Naive thymus-derived CD4-positive, alpha-beta T cell (primary cell): ENCODE measurements at places on chromosomes 6 and 20. TPM values are rescaled to one million over a fixed set of nuclear protein-coding genes. Genes with fewer than 3 reads are reported as not detected.
A peak's percentile ranks its signal among the peaks of the same experiment; 100 is the strongest.

DNA sequence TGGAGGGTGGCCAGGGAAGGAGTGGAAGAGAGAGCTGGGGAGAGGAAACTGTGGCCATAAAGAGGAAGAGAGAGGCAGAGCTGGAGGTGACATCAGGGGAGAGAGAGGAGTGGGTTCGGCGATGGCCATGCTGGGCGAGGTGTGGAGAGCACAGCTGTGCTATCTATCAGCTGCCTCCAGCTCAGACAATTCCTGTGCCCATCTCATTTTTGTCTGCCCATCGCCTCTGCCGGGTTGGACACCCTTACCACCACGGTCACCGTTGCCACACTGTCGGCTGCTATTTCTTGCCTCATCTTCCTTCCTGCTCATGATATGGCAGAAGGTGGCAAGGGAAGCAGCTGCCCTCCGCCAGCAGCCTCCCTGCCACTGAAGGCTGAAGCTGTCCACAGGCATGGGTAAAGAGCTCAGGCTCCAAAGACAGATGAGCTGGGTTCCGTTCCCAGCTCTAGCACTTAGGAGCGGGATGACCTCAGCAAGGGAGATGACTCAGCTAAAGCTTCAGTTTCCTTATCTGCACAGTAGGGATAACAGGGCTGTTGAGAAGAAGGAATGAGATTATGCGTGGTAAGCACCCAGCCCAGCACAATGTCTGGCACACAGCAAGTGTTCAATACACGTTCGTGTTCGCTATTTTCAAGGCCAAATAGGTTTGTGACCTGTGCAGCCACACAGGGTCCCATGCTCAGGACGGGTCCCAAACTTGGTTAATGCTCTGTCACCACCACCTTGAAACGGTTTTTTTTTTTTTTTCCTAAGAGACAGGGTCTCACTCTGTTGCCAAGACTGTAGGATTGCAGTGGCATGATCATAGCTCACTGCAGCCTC, 21.9 kb upstream of the TAF8 start:
- no peak for DNase-seq
- H3K4me3 ChIP-seq = no peak overlapping the region
- no peaks in the 10 kb centered on the region for H3K36me3 ChIP-seq

GRCh38 chr20:41163821-41164220, 26.5 kb downstream of the PLCG1 start:
- peaks cover 89% of the 10 kb centered on the region for H3K36me3 ChIP-seq
- peaks cover 42% of the 10 kb centered on the region for H3K4me1 ChIP-seq
- H3K27me3 ChIP-seq = no peaks in the 10 kb centered on the region
- H3K4me3 ChIP-seq = no peak overlapping the region
- DNase-seq = no peak

The SLC22A23 gene
- total RNA-seq = 13.6 TPM

DNA sequence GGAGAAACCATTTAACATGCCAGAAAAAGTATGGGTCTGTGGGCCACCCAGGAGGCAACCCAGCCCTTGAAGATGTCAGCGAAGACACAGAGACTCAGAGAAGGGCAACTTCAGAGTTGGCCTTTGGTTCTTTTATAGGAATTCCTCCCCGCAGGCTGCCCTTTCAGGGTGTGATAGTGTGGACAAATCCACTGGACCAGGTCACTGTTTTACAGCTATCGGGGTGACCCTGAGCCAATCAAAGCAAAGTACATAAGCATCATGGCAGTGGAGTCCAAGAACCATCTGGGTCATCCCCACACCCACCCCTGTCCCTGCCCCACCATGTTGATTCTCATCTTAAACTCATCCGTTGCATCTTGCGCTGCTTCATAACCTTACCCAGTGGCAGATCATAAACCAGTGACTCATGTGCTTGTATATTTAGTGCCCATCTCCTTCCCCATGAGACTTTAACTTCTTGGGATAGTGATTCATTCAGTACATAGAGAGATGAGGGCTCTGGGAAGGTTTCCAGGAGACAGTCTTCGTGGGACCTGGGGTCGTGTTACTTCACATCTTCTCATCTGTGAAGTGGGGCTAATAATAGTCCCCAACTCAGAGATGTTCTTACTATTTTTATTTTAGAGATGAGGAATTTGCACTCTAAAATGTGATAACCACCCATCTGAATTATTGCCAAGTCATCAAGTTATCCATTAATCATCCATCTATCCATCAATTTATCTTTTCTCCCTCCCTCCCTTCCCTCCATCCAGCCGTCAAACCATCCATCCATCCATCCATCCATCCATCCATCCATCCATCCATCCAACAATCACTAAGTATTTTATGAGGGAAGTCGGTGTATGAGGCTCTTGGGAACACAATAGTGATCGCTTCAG, 51.0 kb downstream of the EDN3 start:
- H3K27me3 ChIP-seq = no peaks in the 10 kb centered on the region
- DNase-seq = no peak
- no peaks in the 10 kb centered on the region for H3K4me1 ChIP-seq
- no peak overlapping the region for H3K27ac ChIP-seq
- no peaks in the 10 kb centered on the region for H3K36me3 ChIP-seq
- no peak overlapping the region for H3K4me3 ChIP-seq

- no peak overlapping the region for H3K27ac ChIP-seq
- peaks cover 23% of the 10 kb centered on the region for H3K4me1 ChIP-seq
- peaks cover 5% of the 10 kb centered on the region for H3K36me3 ChIP-seq
- no peaks in the 10 kb centered on the region for H3K27me3 ChIP-seq
- DNase-seq = no peak
Measured at GRCh38 chr20:51461306-51461705, 81.2 kb downstream of the NFATC2 start.

- peaks cover 17% of the 10 kb centered on the region for H3K4me1 ChIP-seq
- H3K4me3 ChIP-seq = no peak overlapping the region
- no peak overlapping the region for H3K27ac ChIP-seq
- H3K27me3 ChIP-seq = no peaks in the 10 kb centered on the region
Measured at GRCh38 chr6:30837870-30838269, 46.4 kb upstream of the DDR1 start.

DNA sequence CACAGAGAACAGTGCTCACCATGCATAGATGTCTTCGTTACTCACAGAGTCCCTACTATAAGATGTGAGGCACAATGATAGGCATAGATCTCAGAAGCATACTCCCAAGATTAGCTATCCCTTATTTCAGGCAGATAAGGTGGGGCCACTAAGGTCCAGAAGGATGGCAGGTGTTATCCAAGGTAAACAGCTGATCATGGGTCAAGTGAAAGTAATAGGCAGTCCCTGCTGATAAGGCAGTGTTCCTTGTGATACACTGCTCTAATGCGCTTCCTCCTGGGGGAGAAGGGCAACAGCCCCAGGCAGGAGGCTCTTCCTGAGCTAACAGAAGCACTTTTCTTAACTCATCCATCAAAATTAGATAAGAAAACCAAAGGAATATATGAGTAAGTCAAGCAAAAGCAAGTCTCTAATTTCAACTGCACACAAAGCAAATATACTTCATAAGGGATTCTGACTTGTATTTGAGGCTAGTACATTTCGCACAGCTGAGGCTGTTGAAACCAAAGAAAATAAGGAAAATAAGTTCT, 42.2 kb downstream of the METTL24 start:
- H3K36me3 ChIP-seq = no peaks in the 10 kb centered on the region
- no peak overlapping the region for H3K4me3 ChIP-seq
- no peak overlapping the region for H3K27ac ChIP-seq
- DNase-seq = no peak

DNA sequence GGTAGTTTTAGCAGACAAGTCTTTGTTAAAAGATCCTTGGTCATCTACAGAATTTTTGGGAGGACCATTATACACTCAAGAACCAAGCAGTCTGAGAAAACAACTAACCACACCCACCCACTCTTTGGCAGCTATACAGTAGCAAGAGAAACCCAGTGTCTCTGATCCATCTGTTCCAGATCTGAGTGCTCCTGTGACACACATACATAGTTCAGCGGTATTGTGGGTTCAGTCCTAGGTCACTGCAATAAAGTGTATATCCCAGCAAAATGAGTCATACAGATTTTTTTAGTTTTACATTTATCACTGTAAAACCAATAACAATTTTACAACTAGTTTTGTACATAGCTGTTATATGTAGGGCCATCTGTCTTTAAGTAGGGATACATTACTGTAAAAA, 47.4 kb upstream of the PAK5 start:
- DNase-seq = no peak
- no peaks in the 10 kb centered on the region for H3K27me3 ChIP-seq
- H3K4me1 ChIP-seq = no peaks in the 10 kb centered on the region

DNA sequence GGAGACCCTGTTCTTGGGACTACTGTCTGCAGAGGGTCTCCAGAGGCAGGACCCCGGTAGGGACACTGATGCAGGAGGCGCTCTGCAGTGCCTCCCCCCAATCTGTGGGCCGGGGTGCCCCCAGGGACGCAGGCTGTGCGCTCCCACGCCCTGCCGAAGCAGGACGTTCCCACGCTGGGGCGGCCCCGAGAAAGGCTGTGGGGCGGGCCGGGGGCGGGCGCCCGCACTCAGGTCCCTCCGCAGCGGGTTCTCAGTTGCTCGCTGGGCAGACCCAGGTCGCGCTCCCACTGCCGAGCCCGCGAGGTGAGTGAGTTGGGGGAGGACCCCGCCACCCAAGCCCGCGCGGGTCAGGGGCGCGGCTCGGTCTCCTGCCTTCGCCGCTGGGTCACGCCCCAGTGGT, at the start of gene COX4I2:
TSS of gene COX4I2 (plus strand) at position 253 of the 400 bp plus-strand sequence. CDS start 1,106 bp downstream, outside the sequence.
- no peak within 1 kb of the TSS for H3K27ac ChIP-seq
- H3K27me3 ChIP-seq = no peaks in the 10 kb centered on the region
- DNase-seq = no peak
- H3K36me3 ChIP-seq = no peaks in the 10 kb centered on the region
- no peaks in the 10 kb centered on the region for H3K4me1 ChIP-seq

The BICRAL gene
- total RNA-seq = 31.8 TPM

DNA sequence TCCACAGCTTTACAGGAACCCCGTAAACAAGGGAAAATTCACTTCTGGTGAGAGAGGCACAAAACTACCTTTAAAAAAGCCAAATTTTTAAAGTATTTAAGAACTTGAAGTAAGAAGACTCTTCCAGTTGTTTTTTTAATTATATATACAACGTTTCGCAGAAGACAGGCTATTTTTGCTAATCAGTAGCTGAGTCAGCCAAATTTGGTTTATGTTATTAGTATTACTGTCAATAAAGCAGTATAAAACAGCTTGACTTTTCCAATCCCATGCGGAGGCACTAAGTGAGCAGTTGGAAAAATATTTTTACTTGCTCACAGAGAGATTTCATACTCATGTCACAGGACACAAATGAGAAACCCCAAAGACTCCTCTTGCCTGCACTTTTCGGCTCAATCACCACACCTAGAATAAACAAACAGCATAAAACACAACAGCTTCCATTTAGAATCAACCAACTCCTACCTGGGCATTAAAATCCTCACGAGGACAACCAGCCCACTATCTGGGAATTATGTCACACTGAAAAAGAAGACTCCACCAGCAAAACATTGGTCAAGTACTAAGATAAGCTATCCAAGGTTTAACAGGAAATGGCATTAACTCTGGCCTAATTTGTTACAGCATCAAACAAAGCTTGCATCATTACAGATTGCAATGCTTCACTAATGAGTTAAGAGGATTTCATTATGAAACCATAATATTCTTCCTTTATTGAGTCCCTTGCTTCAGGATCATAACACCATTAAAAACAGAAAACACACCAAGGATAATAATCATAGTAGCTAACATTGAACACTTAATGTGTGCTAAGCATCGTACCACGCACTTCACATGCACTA, 26.3 kb downstream of the ELOVL5 start:
- DNase-seq = no peak
- no peaks in the 10 kb centered on the region for H3K4me1 ChIP-seq
- no peaks in the 10 kb centered on the region for H3K27me3 ChIP-seq
- no peak overlapping the region for H3K27ac ChIP-seq
- no peak overlapping the region for H3K4me3 ChIP-seq

GRCh38 chr6:137769797-137770362, 97.2 kb upstream of the TNFAIP3 start:
- H3K27me3 ChIP-seq = no peaks in the 10 kb centered on the region
- no peak overlapping the region for H3K4me3 ChIP-seq
- DNase-seq = no peak
- peaks cover 15% of the 10 kb centered on the region for H3K4me1 ChIP-seq
- H3K27ac ChIP-seq = no peak overlapping the region
- H3K36me3 ChIP-seq = no peaks in the 10 kb centered on the region

DNA sequence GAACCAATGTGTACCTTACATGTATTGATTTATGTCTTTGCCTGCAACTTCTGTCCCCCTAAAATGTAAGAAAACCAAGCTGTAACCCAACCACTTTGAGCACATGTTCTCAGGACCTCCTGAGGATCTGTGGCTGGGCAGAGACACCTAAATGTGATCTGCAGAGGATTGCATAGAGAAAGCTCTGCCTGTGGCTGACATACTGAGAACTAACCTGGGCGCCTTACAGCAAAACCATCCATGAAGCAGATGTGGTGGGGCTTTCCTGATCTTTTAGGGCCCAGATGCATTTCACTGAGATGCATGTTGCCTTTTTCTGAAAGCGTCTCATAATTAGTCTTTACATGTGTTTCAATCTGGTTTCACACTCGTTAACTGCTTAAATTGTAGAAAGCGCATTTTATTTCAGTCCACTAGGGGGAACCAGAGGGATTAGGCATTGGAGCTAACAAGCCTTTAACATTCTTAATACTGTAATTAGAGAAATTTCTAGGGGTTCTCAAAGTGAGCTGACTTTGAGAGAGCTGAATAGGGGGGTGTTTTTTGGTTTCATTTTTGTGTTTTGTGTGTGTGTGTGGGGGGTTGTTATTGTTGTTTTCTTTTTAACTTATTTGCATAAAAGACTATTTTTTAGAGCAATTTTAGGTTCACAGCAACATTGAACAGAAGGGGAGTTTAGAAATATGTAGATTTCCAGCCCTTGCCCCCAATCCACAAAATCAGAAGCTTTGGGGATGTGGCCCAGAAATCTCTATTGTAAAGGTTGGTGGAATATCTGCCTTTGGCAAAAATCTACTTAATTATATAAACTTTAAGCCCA, 50.9 kb upstream of the FAM184A start:
- H3K4me1 ChIP-seq = peaks cover 4% of the 10 kb centered on the region
- peak; percentile 42 for DNase-seq
- no peak overlapping the region for H3K27ac ChIP-seq
- no peak overlapping the region for H3K4me3 ChIP-seq
- H3K27me3 ChIP-seq = no peaks in the 10 kb centered on the region
